Activated CD8-positive, alpha-beta memory T cell treated with anti-CD3 and anti-CD28 coated beads, Interleukin-2, amount 10 ng/mL, durations not matched to agents 7 days and 5 days (primary cell): ENCODE measurements at places on chromosomes 3 and 15. TPM values are rescaled to one million over a fixed set of nuclear protein-coding genes. Genes with fewer than 3 reads are reported as not detected.
A peak's percentile ranks its signal among the peaks of the same experiment; 100 is the strongest.

- DNase-seq: peak; percentile 73
Observed at GRCh38 chr15:85692873-85693272, 101.9 kb downstream of the KLHL25 start.

GRCh38 chr3:99902091-99902490 is 84.4 kb downstream of the CMSS1 start:
- no peak for DNase-seq

GRCh38 chr3:150666167-150666566 is 37.6 kb downstream of the ERICH6 start:
- peak; percentile 80 for DNase-seq

DNA sequence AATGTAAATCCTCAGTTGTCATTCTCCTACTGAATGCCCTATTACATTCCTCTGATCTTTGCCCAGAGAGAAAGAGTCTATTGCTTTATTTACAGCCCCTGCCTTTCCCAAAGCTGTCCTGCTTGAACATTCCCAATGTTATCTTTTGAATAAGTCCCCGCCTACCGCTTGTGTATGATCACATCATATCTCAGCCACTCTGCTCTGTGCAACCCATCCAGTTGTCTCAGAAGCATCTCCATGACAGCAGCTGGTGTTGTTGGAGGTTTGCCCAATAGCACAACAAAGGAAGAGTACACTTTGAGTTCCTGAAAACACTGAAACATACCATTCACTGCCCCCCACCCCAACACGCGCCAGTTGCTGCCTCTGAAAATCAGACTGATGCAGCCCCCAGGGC is 22.0 kb upstream of the FAM3D start:
- DNase-seq: no peak

DNA sequence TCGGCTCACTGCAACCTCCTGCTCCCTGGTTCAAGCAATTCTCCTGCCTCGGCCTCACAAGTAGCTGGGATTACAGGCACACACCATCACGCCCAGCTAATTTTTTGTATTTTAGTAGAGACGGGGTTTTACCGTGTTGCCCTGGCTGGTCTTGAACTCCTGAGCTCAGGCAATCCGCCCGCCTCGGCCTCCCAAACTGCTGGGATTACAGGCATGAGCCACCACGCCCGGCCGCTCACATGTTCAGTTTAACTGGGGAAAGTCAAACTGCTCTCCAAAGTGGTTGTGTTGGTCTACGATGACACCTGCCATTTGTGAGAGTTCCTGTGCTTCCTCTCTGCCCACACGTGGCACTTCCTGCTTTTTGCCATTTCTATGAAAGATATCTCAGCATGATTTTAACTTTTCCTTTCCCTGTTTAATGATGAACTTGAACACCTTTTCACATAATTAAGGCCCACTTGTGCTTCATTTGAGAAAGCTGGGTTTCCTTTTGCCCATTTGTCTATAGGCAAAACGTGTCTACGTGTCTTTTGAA is 877 bp upstream of the GP5 start:
- no peak for DNase-seq

GRCh38 chr15:84003791-84004503 is 231.6 kb upstream of the GOLGA6L4 start:
- no peak for DNase-seq

DNA sequence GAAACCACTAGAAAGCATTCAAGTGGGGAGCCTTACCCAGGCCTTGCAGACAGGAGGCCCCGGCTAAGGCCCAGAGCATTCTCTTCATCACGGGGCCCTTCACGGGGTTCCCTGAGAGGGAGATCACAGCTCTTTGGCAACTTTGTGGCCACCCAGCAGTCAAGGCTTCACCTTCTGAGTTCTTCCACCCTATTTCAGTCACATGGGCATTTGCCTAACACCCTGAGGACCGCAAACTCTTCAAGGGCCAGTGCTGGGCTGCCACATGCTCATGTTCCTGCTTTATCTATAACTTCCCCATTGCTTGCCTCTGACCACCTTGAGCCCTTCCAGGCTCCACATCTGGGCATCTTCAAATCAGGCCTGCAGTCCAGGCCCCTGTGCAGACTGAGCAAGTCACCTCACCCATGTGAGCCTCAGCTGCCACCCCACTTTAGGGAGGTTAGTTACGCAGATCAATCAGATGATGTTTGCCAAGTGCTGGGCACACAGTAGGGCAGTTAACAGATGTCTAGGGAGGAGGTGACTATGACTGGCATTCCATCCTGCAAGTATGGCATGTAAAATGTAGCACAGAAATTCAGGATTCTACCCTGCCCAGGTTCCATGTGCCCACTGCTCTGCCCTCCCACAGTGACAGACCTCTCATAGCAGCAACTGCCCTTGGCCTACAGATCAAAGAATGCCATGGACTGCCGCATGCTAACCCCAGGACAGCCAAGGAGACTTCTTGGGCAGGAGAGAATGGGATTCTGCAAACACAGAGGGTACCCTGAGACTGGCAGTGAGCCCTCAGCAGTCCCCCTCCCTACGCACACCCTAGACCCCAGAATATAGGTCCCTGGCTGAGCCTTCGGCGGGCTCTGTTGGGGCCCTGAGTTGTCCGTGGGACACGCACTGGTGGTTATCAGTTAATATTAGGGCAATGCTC is 37.6 kb upstream of the ZNF710 start:
- DNase-seq: no peak

DNA sequence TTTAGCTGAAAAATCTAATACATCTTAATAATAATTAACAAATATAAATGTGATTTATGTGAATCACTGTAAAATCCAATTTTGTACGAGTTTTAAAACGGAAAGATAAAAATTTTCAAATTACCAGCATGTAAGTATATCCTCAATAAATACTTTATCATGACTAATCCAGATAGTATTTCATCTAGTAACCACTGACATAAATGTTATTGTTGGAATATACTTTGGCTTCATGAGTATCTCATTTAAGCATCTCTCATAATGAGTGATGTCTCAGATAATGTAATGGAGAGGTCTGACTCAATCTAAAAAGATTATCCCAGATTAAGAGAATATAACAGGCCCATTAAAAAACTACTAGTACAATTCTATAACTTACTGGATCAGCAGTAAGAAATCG is 216.3 kb downstream of the STAG1 start:
- no peak for DNase-seq

DNA sequence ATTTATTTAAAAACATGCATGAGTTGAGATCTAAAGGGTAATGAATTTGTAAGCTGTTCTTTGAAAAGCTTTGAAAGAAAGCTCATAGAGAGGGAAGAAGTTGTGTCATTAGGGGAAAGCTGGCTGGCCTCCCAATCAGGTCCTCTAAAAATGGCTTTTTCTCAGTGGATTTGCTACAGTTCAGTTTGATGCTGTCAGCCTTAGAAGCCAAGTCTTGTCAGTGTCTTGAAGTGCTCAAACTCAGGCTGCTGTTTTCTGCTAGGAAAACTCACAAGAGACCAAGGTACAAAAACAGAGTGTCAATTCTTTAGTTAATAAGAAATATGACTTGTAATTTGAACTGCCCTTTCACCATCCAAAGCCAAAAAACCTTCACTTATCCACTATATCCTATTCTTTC is 243.8 kb downstream of the OTOL1 start:
- DNase-seq: no peak

- no peak for DNase-seq
Observed at GRCh38 chr15:83205725-83206324, 1.8 kb downstream of the HDGFL3 start.

DNA sequence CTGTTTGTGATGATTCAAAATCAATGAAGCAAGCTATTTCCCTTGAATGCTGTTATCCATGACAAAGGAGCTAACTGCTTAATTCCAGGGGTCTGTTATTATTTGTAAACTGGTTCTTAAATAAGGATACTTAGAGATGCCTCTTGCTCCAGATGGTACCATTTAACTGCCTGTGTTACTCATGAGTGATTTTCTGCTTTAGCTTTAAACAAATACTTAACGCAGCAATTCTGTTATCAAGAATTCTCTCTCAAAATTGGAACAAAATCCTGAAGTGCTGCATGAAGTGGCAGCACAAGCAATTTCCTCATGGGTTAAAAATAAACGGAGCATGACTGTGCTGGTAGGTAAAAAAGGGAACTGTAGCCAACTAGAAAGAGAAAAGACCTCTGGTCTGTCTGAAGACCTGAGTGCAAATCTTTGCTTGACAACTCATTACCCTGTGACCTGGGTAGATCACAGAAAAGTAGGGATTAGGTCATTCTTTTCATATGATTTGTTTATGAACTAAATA is 62.5 kb upstream of the GBE1 start:
- no peak for DNase-seq

GRCh38 chr15:51318382-51319150 is 19.8 kb downstream of the CYP19A1 start:
- no peak for DNase-seq

- no peak for DNase-seq
Observed at GRCh38 chr3:58874248-58874741, 175.5 kb downstream of the CFAP20DC start.

- no peak for DNase-seq
Observed at GRCh38 chr3:117130222-117130621, 420.6 kb downstream of the TUSC7 start.

DNA sequence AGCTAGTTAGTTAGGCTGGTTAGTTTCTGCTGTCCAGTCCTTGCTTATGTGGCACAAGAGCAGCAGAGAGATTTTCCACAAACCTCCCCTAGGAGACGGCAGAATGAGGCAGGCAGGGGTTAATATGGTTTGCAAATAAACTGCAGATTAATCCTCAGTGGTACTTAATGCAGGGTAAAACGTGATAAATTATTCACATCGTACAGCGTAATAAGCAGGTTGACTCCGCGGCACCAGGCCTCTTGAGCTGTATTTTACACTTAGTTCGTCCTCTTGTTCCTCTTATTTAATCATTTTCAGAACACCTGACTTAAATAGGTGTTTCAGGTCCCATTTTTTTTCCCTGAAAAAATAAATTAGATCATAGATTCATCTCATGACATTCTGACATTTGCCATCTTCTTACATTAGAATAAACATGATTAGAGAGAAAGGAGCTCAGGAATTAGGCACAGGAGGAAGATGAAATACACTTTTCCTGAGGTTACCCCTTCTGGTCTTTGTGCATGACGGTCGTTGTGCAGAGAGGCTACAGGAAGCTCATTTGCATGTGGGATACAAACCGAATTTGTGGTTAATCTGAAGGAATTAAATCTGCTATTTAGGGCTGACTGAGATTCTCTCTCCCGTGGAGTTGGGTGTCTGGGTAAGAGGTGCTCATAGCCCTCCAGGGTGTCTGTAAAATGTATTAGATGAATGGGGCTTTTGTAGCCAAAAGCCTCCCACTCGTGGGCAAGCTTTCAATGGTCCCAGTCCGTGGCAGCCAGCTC is 27.1 kb upstream of the VPS8 start:
- no peak for DNase-seq

DNA sequence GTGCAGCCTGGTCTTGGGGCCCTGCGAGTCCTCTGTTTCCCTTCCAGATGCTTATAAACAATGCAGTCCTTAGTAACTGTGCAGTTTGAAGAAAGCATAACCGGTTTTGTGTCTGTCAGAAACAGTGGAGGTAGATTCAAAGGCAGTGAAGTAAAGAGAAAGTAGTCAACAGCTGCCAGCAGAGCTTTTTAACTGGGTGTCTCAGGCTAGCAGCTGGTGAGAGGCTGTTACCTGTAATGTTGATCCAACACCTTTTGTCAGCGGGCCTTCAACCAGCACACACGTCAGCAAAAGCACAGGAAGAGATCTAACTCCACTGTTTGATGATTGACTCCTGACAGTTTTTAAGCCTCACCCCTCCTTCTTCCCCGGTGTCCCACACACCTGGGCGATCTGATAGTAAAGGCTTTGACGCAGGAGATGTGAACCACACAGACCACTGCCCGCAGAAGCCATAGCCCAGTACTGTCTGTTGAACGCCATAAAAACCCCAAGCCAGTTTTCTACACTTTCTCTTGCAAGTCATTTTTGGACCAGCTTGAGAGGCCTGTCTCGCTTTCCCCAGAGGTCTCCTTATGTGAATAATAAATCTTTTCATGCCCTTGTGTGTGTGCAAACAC is 178.0 kb downstream of the FMN1 start:
- no peak for DNase-seq

DNA sequence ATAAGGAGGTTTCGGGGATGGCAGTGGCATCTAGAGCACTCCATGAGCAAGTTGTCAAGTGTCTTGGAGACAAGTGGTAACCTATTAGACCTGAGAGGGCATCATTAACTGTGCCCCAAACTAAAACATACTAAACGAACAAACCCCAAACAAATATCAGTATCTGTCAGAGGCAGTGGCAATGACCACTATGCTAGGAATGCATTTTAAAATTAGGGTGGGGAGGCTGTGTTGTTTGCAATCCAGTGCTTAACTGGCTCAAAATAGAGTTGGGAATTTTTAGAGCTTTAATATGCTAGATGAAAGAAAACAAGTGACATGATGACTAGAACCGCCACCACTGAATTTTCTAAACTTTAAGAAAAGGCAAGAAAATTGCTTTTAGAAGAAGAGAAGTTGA is 51.8 kb upstream of the TPRG1 start:
- no peak for DNase-seq

GRCh38 chr15:50501815-50502214 is 44.7 kb downstream of the USP50 start:
- DNase-seq: no peak

GRCh38 chr3:48409291-48410201 is 20.3 kb downstream of the PLXNB1 start:
- DNase-seq: no peak

- no peak for DNase-seq
Observed at GRCh38 chr3:111801693-111802092, 57.4 kb upstream of the PHLDB2 start.

GRCh38 chr3:120498556-120499346 is 48.0 kb upstream of the FSTL1 start:
- no peak for DNase-seq

GRCh38 chr15:36886191-36886590 is 214.2 kb downstream of the MEIS2 start:
- DNase-seq: no peak

The CAV3 gene
- not detected for total RNA-seq

The VIPR1 gene
- 1.9 TPM for total RNA-seq

The NEO1 gene
- 3.4 TPM for total RNA-seq

The LRRK1 gene
- 1.9 TPM for total RNA-seq

The IL17RD gene
- not detected for total RNA-seq

The MKRN2OS gene
- total RNA-seq: not detected

The ALPK3 gene
- 0.23 TPM for total RNA-seq

The NOX5 gene
- not detected for total RNA-seq

The P2RY14 gene
- total RNA-seq: 2.2 TPM

The ZCWPW2 gene
- total RNA-seq: not detected

The GOLGA6B gene
- total RNA-seq: not detected

The LRRIQ4 gene
- 0.23 TPM for total RNA-seq

The KIF7 gene
- total RNA-seq: 2.5 TPM
